ENCODE measurements at places on chromosomes 1 and 21.

- DNase-seq, result no peak
Measured at GRCh38 chr1:156389311-156389710, 20.3 kb downstream of the RHBG start.

DNA sequence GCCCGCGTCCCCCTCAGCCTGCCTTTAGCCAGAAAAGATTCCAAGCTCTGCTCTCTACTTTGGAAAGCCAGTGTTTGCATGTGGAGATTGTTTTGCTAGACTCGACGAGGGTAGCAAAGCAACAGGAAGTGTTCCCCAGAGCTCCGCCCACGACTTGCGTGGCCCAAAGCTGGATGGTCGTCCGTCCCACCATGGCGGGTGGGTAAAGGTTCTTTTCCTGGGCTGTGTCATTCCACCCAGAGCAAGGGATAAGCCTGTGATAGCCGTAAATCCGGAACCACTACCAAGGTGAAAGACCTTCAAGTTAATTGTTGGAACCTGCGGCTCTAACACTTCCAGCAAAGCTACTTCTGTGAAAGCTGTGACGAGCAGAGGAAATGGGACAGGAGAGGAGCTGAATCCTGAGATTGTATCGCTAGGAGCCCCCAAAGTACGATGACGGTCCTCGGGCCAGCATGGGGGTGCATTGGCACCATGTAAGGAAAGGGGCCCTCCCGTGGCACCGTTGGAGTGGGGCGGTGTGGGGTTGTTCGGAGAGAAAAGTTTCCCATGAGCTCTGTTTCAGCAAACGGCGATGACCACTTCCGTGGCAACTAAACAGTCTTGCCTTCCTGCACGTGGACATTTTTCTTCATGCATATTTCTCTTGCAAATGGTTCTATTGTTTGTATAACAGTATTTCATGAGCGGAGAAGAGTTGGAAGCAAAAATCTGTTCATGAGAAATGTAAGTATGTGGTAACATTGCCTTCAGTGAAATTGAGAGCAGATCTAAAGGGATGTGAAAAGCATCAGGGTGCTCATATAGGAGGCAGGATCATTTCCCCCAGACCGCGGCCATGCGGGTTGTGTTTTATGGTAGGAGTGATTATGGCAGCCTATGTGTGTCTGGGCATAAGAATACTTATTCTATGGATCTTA, 8.4 kb downstream of the MX2 start:
- DNase-seq, result no peak

DNA sequence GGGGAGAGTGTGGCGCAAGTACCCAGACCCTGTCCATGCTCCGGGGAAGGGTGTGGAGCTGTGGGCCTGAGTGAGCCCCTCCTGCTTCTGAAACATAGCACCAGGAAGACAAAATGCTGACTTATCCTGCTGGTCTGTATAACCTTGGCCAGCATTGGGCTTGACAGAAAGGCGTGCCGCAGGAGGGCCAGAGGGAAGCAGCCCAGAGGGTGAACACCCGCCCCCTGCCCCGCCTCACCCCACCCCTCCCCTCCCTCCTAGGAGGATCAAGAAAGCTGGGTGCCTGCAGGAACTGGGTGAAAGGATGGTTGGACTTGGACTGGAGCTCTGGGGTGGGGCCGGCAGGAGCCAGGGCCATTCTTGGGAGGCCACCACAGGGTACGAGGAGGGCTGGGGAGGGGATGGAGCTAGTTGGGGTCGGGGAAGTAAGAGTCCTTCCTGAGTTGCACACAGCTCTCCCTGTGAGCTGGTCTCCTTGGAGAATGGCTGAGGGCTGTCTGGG, 27.1 kb downstream of the PTPRF start:
- peak; percentile 46 for DNase-seq

GRCh38 chr1:23475134-23475628, 8.8 kb downstream of the ASAP3 start:
- peak; percentile 34 for DNase-seq

- DNase-seq, result peak; percentile 53
Measured at GRCh38 chr1:214548988-214549387, 2.4 kb downstream of the PTPN14 start.

GRCh38 chr1:181149326-181150125, 61.0 kb downstream of the IER5 start:
- DNase-seq, result no peak

DNA sequence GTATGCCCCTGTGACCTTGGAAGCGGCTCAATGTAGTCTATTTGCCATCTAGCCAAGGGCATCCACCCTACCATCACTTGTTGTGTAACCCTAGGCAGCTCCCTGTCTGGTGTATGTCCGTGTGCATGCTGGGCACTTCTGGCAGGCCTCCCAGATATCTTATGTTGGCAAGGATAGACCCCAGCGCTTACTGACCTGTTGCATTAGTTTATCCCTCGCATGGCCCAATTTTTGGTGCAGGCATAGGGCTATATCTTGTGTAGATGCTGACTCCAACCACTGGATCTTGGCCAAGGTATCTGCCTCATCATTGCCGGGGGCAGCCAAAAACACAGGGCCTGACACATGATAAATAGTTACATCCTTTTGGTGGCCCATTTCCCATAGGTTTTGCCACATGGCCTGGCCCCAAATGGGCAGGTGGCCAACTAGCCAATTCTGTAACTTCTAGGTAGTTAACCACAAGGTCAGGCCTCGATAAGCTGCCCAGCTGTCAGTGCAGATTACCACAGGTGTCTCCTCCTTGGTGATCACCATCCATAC, 14.0 kb upstream of the TBX19 start:
- DNase-seq, result no peak

- no peak for DNase-seq
Measured at GRCh38 chr1:10438677-10439163, 8.5 kb downstream of the CENPS start.

GRCh38 chr1:20445956-20446355, 40.1 kb downstream of the CAMK2N1 start:
- DNase-seq, result no peak

GRCh38 chr1:59230622-59231021, 66.3 kb upstream of the FGGY start:
- DNase-seq, result no peak

GRCh38 chr1:106072909-106073600, 983.4 kb upstream of the PRMT6 start:
- DNase-seq, result no peak

DNA sequence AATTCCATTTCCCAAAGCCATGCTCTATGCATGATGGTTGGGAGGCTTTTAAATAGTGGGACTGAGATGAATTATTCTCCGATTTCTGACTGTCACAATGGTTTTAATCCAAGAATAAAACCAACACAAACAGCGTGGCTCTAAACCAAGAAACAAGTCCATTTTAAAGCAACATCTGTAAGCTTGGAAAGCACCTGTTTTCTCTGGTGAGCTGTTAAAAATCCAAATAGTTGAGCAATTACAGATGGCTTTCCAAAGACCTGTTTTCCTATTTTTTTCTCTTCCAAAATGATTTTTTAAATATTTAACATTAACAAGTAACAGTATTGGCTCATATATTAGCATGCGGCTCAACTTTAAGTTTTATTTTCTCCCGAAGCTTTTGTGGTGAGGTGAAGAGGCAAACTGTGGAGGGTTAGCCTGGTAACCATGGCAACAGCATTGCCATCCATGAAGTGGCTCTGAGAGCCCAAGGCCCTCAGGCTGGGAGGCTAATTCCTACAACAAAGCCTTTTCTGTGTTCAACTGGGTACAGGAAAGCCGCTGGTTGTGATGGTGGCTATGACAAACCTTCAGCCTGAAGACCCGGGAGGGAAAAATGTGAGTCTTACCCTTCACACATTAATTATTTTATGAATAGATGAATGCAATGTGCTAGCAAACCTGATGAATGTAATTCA, 56.7 kb upstream of the B3GALT5 start:
- DNase-seq, result no peak

DNA sequence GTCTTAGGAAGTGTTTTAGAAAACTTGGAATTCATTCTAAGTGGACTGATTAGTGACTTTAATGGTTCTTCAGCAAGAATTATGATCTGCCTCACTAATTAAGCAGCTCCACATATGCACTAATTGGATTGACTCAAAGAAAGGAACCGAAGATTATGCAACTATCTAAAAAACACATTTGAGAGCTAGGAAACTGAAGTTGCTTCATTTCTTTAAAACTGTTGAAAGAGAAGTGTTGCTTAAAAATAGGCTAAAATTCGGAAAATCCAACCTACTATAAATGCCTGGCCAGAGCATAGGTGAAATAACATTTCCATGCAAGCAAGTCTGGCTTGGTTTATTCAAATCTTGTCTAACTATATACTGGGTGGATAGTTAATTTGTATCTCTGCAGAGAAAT, 502.9 kb upstream of the ZRANB2 start:
- no peak for DNase-seq

GRCh38 chr1:11245904-11246719, 16.2 kb downstream of the MTOR start:
- DNase-seq, result no peak

GRCh38 chr1:203340112-203340790, 10.7 kb downstream of the FMOD start:
- peak; percentile 78 for DNase-seq

DNA sequence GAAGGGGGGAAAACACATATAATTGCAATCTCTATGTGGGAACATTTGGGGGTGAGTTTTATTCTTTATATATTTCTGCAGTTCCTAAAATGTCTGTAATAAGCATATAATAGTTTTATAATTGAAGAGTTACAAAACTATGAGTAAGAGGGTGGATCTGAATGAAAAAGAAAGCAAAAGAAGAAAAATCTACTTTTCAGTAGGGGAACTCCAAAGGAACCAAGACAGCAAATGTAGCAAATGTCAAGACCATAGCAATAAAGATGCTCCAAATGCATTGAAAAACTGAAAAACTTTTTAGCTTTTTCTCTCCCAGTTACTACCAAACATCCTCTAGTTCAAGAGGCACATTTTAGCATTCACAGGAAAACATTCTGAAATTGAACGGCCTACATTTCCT, 434.8 kb downstream of the LMO4 start:
- no peak for DNase-seq

GRCh38 chr1:229027622-229028182, 243.2 kb upstream of the RAB4A start:
- DNase-seq, result no peak

- no peak for DNase-seq
Measured at GRCh38 chr1:226582966-226583365, 34.4 kb downstream of the STUM start.

- DNase-seq, result no peak
Measured at GRCh38 chr1:228308628-228309325, 97.9 kb downstream of the TRIM11 start.

DNA sequence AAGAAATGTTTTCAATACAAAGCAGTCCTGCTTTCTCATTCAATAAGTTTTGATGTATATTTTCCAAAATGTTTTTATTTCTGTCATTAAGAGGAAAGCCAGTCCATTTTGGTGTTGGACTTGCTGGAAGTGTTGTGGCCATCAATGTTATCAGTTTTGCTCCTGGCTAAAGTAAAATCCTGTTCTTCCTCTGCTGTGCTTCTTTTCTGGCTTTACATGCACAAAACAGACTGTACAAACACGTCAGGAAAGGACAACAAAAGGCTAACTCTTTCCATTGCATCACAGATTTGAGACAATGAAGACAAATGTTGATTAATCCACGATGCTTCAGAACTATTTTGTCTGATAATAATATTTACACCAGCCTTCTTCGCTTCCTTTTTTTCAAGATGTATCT, 735.4 kb downstream of the LTN1 start:
- no peak for DNase-seq

DNA sequence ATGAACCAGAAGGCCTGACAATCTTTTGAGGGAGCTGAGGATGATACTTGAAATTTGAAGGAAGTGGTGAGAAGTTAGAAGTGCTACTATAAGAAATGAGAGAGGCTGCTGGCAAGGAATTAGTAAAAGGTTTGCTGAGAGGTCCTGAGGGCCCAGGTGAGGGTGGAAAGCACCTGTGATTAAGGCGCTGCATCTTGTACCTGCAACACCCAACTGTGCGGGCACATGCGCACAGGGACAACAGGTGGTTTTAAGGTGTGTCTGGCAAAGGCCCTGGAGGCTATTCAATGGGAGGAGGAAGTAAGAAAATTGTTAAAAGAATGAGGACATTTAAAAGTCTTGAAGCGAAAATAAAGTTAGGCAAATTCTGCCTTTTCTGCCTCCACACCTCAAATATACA, 349.3 kb downstream of the RGS7 start:
- no peak for DNase-seq

GRCh38 chr21:18411565-18411964, 8.0 kb upstream of the TMPRSS15 start:
- DNase-seq, result no peak

DNA sequence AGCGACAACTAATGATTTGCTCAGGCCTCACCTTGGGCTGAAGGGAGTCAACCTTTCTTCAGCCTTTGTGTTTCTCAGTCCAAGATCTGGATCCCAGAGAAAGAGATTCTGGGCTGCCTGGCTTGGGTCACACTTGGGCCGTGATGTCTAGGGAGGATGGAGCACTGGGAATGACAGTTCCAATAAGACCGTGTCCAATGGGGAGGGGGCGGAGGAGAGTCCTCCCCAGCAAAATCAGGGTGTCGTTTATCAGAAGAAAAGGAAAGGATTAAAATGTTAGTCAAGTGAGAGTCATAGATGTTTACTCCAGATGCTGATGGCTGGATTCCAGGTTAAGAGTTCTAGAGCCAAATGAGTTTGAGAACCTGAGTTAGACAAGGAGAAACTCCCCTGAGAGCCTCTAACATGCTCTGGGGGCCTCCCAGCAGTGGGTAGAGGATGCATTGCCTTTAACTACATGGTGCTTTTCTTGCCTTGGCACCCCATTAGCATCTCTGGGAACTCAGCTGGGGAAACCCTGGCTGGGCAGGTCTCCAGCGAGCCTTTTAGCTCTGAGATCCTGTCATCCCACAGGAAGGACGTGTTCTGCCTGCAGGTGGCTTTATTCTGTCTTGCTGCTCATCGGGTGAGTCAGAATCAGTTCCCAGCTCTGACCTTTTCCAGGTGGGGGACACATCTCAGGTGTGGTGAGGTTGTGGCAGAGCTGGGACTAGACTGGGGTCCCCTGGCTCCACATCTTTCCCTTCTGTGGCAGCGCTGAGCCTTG, 22.2 kb downstream of the NIPAL3 start:
- DNase-seq, result no peak

DNA sequence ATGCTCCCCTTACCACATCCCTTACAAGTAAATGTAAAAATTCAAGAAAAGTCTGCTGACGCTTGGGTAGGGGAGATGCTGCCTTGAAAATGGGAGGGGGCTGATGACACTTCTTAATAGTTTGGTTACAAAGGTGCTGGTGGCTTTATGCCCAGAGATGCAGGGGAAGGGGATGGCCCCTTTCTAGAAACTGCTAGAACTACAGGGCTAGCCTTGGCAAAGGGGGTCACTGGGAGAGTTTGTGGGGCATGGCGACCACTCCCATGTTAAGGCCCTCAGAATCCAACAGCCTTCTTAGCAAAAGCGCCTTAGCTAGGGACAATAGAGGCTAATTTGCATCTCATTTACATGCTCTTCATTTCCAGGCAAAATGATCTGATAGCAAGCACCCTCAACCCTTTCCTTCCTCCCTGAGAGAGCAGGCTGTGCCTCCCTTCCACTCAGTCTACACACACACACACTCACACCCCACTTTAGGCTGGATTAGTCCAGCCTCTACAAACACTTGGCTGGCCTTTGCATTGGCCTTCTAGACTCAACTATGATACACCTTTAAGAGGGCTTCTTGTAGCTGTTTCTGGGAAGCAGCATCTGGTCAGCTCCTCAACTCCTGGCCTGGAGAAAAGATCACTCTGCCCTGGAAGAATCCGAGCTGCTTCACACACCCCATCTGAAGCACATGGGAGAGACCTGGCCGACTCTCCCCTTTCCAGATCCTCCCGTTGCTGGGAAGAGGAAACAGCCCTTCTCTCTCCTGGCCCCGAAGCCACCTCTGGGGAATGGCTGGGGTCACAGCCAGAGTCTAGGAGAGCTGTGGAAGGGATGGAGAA, 1.7 kb downstream of the SEMA6C start:
- peak; percentile 21 for DNase-seq

Measured in ovary (tissue), 10 donors.